ENCODE measurements at places on chromosomes 12 and 14.

- DNase-seq: no peak
Measured at GRCh38 chr14:58547649-58548048, 90.1 kb upstream of the DACT1 start.

- no peak for DNase-seq
Measured at GRCh38 chr12:21379218-21379617, 6.5 kb downstream of the IAPP start.

GRCh38 chr14:80620434-80620833 is 321.1 kb downstream of the CEP128 start:
- DNase-seq: no peak

- DNase-seq: no peak
Measured at GRCh38 chr12:78949532-78949931, 85.0 kb downstream of the SYT1 start.

DNA sequence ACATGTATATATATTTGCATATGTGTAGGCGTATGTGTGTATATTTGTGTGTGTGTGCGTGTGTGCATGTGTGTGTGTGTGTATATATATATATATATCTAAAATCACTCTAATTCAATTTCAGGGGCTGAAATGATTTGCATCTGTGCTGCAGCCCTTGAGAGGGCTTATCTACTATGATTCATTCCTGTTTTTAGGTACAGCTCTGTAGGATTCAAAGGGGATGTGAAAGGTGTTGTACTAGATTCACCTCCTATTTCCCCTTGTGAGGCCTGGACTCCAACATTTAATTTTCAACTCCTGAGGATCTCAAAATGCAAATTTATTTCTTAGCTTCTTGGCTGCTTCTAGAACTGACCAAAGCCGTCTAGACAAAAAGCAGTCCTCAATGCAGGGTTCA is 11.1 kb downstream of the ERP27 start:
- DNase-seq: no peak

DNA sequence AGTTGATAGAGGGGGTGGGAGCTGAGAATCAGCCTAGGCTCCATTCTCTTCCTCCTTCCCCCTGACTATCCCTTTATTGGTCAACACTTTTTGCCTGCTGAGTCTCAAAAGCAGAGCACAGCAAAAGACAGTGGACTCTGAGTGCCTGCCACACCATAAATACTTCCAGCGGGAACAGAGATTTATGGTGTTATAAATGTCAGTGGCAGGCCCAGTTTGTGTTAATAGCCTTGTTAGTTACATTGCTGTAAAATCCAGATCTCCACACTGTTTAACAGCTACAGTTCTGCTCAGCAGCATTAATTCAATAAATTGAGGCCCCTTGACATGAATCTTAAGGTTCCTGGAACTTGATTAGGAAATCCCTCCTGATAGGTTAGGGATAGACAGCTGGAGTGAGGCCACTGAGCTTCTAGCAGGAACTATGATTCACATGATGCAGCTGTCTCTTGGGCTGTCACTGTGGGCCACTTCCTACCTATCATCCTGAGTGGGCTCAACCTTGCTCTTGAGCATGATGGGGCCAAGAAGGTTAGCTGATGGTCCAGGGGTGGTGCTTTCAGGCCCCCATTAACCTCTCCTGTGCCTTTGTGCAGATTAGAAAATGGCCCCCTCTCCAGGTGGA is 295.2 kb upstream of the SRRM4 start:
- no peak for DNase-seq

DNA sequence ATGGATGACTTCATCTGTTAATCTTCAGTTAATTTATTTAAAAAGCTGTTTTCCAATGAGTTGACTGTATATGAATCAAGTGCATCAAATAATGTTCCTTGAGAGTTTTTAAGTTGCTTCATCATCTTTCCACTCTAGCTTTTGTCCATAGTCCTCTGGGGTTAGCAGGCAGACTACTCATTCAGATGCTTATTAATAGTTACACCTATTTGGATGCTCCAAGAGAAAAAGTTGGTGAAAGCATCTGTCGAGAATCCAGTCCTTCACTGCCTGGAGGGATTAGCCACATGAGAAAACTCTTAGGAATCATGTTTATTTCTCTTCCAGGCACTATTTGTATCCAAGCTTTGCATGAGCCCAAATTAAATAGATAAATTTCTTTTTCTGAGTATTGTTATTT is 70.2 kb downstream of the DACT1 start:
- no peak for DNase-seq

DNA sequence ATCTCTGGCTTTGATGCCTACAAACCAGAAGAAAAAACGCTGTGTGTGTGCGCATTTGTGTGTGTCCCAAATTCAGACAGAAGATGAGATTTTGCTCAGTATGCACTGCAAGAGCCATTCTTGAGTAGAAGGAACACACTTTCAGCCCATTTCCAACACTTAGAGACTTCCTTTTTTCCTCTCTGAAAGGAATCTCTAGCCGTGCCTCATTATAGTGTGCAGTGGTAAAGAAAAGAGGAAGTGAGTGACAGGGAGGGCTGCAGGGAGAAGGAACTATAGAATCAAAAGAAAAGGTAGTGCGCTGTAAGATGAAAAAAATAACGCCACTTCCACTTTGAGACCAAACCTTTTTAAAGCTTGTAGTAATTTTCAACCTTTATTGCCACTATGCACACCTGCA is 1400.9 kb upstream of the FLRT2 start:
- no peak for DNase-seq

DNA sequence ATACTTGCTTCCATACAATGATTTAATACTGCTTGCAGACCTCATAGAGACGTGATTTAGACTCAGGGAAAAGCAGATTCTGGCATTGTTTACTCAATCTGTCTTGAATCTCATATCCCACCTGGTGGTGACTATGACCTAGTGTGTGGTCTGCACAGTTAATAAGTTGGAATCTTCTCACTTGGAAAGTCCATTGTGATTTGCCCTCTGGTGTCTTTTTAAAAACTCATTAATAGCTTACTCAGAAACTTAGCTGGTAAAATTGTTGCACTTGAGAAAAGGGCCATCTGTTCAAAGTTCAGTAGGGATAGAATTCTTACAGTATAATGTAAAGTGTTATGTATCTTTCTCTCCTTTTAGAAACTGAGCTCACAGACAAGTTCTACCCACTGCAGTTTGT is 106.0 kb downstream of the PELI2 start:
- DNase-seq: no peak

- DNase-seq: no peak
Measured at GRCh38 chr12:122743895-122744525, 8.6 kb upstream of the DENR start.

DNA sequence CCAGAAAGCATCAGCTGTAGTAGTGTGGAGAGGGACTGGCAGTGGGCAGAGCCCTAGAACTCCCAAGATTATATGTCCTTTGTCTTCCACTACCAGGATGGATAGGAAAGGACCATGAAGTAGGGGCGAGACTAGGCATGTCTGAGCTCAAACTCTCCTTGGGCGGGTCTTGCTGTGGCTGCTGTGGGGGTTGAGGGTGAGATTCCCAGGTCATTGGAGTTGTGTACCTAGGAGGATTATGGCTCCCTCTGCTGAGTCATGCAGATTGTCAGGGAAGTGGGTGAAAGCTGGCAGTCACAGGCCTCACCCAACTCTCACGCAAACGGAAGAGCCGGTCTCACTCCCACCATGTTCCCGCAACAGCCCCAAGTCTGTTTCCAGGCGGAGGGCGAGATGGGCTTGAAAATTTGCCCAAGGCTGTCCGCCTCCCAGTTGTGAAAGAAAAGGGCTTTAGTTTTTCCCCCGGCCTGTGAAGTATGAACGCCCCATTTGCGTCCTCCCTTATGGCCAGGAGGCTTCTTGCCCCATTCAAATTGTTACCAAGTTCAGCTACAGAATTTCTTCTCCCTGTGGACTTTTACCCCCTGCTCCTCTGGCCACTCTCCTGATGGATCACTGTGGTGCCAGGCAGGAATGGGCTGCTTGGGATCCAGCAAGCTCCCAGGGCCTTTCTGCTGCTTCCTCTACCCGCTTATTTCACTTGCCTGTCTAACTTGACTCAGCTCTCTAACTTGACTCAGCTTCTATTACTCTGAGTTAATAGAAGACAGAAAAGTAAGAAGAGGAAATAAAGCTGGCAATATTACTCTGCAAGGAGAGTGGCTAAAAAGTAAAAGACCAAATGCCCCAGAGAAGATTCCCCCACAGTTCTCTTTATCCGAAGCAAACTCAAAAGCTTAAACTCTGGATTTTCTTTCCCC is 159.3 kb downstream of the SLC2A13 start:
- DNase-seq: no peak

DNA sequence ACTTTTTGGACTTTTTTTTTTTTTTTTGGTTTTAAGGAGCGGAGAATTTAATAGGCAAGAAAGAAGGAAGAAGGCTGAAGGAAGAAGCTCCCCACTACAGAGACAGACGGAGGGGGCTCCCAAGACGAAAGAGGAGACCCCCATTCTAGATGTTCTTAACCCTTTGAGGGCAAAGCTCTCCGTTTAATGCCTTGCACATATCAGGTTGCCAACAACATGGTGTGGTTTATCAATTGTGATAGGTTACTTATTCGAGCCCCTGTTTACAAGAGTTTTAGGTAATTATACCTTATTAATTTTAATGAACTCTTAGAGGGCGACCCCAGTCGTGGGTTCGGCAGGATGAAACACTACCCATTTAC is 1.2 kb upstream of the FBXO33 start:
- DNase-seq: no peak

DNA sequence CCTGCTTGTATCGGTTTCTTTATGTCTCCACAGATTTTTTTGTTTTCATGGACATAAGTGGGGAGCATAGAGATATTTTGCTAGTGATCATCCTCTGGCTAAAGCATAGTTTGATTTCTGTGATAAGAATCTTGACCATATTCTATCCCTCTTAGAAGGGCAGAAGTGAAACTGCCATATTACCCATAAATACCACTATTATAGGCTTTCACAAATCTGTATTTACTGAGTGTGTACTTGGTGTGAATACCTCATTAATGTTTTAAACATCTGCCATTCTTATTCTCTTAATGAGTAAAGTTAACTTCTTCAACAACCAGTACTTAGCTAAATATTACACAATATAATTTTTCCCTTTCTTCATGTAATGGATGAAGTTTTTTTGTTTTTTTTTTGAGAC is 16.1 kb downstream of the WNK1 start:
- no peak for DNase-seq

GRCh38 chr12:92582475-92582874 is 120.3 kb upstream of the PLEKHG7 start:
- no peak for DNase-seq

DNA sequence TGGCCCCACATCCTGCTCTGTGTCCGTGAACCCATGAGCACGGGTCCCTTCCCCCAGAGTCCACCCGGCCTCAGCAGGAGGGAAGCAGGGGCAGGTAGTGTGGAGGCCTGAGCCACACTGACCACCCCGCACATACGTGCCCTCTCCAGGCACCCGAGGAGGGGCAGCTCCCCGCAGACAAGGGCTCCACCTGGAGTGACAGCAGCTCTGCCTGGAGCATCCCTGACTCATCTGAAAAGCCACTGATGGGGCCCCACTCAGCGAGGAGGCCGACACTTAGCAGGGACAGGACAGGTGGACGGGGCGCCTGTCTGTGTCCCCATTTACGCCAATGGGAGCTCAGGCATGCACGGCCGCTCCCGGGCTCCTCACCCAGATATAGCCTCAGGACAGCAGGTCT is 237.6 kb upstream of the SFSWAP start:
- DNase-seq: no peak

DNA sequence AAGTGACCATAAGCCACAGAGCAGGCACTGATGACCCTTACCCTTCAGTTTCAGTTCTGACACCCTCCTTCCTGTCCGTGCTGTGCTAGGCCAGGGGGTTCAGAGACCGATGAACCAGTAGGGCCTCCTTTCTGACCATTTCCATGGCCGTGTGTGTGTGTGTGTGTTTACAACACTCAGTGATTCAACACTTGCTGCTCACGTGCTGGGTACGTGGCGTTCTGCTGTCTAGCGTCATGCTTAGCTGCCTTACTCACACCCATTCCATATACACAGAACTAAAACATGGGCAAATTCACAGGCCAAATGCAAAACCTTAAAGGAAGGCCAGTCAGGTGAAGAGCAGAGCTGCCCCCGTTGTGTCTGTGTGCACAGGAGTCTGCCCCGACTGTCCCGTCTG is 67.5 kb downstream of the DNAH10 start:
- DNase-seq: no peak

- DNase-seq: no peak
Measured at GRCh38 chr12:96271469-96272199, 77.5 kb downstream of the ELK3 start.

DNA sequence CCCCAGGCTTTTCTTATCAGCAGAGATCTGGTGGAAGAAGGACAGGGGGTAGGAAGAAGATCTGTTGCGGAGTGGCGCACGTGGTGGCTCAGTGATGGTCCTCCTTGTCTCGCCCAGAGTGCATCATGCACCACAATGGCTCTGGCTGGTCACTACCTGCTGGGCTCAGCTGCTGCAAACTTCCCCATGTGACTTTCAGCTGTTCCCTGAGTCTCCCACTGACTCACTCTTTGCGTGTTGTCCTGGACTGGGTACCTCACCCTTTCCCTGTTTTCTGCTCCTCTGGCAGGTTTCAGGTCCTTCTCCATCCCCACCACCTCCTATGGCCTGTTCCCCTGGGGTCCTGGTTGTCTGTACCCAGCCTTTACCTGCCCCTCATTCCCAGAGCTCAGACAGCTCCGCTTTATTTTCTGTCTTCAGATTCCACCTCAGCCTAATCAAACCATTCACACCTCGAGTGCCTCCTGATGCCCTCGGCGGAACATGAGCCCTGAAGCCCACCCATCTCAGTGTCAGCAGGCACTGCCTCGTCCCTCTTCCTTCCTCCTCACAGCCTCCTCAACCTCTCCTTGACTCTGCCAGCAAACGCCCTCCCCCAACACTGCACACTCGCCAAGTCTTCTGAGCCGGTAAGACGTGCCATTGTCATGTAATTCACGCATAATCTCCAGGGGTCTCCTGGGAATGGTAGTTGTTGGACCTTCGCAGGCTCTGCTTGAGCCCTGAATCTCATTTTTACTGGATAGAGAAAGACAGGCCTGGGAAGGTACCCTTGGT is 1.8 kb downstream of the C1R start:
- no peak for DNase-seq

GRCh38 chr14:74258764-74259035 is 19.5 kb downstream of the VSX2 start:
- DNase-seq: no peak

DNA sequence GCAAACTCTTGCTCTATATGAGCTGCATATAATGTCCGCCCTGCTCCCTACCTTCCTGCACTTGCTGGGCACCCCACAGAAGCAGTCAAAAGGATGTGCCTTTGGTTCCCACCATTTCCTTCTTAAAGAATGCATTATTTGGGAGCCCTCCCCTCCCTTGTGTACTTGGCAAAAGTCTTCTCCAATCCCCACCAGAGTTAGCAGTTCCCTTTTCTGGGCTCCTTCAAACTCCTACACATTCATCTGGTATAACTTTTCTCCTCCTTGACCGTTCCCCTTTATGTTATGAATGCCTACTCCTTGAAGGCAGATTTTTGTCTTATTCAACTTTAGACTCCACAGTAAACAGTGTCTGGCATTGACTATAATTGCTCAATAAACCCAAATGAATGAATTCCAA is 27.8 kb downstream of the AREL1 start:
- DNase-seq: no peak
